ENCODE measurements at places on chromosomes 6 and 20.

DNA sequence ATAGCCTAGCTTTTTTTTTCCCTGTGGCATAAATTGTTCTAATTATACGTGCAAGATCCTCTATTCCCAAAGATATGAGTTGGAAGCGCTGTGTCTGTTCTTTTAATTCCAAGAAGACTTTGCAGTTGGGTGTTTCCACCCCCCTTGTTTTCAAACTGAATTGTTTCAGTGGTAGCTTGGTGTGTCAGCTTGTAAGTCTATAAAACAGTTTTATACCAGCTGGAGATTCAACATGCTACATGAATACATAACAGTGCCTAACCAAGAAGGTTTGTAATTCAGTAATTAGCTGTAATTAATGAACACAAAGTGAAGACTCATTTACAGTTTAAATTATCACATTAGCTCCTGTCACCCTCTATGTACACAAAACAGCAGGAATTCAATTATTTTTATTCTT is 154.0 kb downstream of the ZNF217 start:
- DNase-seq, result no peak

DNA sequence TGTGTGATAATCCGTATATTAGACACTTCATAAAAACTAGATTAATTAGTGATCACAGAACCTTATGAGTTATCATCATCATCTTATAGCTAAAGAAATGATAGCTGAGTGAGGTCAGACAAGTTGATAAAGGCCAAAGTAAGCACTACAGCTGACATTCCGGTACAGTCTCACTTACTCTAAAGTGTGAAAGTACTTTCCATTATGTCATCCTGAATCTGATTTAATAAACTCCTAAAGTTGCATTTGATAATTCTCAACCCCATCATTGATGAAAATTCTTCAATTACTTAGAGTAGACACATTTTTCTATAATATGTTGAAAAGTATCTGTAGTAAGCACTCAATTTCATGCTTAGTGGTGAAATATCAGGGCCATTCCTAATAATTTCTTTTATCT is 385.2 kb upstream of the CHD6 start:
- DNase-seq, result no peak

DNA sequence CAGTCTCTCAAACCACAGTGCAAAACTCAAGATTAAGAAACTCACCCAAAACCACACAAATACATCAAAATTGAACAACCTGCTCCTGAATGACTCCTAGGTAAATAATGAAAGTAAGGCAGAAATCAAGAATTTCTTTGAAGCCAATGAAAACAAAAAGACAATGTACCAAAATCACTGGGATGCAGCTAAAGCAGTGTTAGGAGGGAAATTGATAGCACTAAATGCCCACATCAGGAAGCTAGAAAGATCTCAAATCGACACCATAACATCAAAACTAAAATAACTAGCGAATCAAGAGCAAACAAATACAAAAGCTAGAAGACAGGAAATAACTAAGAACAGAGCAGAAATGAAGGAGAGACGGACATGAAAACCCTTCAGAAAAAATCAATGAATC is 70.5 kb downstream of the TBC1D32 start:
- no peak for DNase-seq

GRCh38 chr20:14344746-14345145 is 7.3 kb upstream of the FLRT3 start:
- no peak for DNase-seq

GRCh38 chr6:121105461-121105860 is 228.8 kb downstream of the TBC1D32 start:
- no peak for DNase-seq

GRCh38 chr20:9989066-9989724 is 45.6 kb upstream of the ANKEF1 start:
- DNase-seq, result no peak

GRCh38 chr6:127951172-127951917 is 50.5 kb upstream of the THEMIS start:
- DNase-seq, result no peak

DNA sequence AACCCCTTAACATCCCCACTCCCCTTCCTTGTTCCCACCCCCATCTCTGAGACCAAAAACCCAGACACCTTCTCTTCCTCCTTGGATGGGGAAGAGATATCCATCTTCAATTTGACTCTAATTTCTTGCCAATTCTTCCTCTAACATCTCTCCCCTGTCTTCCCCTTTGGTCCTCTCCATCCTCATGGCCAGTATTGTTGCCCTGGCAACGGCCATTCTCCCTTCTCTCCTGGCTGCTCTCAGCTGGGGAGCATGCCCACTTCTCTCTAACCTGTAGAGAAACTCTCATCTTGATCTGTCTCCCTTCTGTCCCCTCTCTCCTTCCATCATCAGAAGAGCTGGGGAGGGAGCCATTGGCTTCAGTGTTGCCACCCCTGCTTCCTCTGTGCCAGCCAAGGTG is 86.7 kb downstream of the SRC start:
- no peak for DNase-seq

- no peak for DNase-seq
Observed at GRCh38 chr6:134937426-134937825, 12.5 kb downstream of the ALDH8A1 start.

- no peak for DNase-seq
Observed at GRCh38 chr6:71114986-71115385, 158.1 kb upstream of the B3GAT2 start.

Measured in progenitor cell of endocrine pancreas (in vitro differentiated cells).